Astrocyte of the spinal cord (primary cell): ENCODE measurements at places on chromosomes 11 and 22.

DNA sequence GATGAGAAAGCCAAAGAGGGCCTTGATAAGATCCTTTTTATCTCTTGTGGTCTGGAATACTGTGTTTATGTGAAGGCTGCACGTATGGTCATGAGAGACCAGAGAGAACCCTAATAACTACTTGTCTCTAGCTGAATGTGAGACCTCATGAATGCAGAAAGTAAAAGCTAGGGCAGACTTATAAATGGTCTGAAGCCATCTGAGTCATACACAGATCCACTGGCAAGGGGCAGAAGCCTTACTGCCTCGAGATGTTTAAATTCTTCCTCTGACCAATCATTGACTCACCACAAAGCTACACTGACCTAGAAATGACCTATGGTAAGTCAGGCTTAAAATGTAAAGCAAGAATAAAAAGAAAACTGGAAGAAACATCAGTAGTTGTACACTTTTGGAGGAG, 22.7 kb upstream of the OR4B1 start:
- peak; percentile 23 for DNase-seq

GRCh38 chr11:111676878-111677585, 74.8 kb downstream of the SIK2 start:
- peak; percentile 38 for DNase-seq

- DNase-seq, result no peak
Measured at GRCh38 chr11:34250211-34250610, 107.6 kb downstream of the ABTB2 start.

DNA sequence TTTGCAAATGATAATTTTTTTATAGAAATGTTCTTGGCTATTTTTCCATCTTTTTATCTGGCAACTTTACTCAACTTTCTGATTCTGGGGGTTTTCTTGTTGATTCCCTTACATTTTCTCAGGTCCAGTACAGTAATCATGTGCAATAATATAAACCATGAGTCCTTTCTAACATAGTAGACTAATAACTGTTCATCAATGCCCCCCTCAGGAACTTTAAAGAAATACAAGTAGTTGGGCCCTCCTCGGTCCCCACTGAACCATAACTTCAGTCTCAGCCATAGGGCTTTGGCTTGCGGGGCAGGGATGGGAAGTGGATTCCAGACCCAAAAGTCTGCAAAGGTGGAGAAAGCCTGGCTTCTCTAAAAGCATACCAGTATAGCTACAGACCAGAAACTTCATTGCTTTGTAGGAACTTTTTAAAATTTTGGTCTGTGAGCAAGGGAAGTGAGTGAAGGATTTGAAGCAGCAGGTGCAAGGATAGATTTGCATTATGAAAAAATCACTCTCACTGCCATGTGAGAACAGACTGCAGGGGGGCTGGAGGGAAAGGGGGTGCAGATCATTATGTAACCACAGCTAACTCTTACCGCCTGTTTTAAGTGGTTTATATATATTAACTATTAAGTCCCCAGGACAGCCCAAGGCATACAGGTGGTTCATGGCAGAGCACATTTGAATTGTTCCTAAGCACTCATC, 10.4 kb upstream of the TUB start:
- peak; percentile 46 for DNase-seq
